Osteocyte (in vitro differentiated cells): ENCODE measurements at places on chromosomes 1 and 21.

DNA sequence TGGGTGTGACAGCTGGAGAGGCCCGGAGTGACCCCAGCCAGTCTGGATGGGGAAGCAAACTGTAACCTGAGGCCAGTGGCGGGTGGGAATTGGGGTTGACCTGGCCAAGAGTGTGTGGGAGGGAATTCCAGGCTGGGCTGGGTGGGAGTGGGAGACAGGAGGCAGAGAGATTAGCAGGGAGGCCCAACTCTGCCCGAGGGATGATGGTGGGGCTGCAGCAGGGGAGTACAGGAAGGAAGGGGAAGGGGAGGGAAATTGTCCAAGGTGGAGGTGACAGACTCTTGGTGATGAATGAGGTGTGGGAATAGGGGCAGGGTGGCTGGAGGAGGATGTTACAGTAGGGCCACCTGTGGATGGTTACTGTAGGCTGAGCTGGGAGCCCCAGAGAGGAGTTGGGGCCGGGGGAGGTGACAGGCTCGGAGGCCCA lies 40.4 kb downstream of the HUNK start:
- no peak for DNase-seq
- H3K4me3 ChIP-seq: no peak overlapping the region
- no peaks in the 10 kb centered on the region for H3K27me3 ChIP-seq
- no peaks in the 10 kb centered on the region for H3K36me3 ChIP-seq
- no peak overlapping the region for H3K27ac ChIP-seq
- peaks cover 48% of the 10 kb centered on the region for H3K4me1 ChIP-seq

DNA sequence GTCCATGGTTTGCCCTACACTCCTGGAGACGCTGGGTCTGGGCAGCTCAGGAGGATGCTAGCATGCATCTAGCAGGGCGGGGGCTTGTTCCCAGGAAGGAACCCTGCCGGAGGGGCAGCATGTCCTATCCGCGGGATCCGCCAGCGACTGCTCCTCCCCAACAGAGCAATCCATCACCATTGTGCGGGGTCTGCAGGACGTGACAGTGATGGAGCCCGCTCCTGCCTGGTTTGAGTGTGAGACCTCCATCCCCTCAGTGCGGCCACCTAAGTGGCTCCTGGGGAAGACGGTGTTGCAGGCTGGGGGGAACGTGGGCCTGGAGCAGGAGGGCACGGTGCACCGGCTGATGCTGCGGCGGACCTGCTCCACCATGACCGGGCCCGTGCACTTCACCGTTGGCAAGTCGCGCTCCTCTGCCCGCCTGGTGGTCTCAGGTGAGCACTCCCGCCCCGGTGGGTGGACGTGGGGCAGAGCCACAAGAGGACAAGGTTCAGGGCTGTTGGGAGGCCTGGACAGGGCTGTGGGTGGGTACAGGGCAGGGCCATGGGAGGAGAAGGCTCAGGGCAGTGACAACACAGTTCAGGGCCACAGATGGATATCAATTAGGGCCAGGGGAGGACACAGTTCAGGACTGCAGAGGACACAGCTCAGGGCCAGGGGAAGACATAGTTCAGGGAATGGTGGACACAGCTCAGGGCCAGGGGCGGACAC lies 71.3 kb downstream of the OBSCN start:
- peaks cover 2% of the 10 kb centered on the region for H3K4me1 ChIP-seq
- H3K36me3 ChIP-seq: peaks cover 5% of the 10 kb centered on the region
- no peak overlapping the region for H3K27ac ChIP-seq
- H3K4me3 ChIP-seq: no peak overlapping the region
- H3K27me3 ChIP-seq: no peaks in the 10 kb centered on the region

GRCh38 chr1:25468033-25468432 lies 37.3 kb downstream of the MACO1 start:
- H3K27ac ChIP-seq: no peak overlapping the region
- peaks cover 15% of the 10 kb centered on the region for H3K36me3 ChIP-seq
- H3K4me1 ChIP-seq: peaks cover 5% of the 10 kb centered on the region
- no peak for DNase-seq
- no peak overlapping the region for H3K4me3 ChIP-seq

- no peaks in the 10 kb centered on the region for H3K4me1 ChIP-seq
- no peak overlapping the region for H3K4me3 ChIP-seq
- peaks cover 45% of the 10 kb centered on the region for H3K27me3 ChIP-seq
- no peak overlapping the region for H3K27ac ChIP-seq
- no peaks in the 10 kb centered on the region for H3K36me3 ChIP-seq
These were observed 396.3 kb downstream of the SETD4 start for GRCh38 chr21:35663856-35664606.

DNA sequence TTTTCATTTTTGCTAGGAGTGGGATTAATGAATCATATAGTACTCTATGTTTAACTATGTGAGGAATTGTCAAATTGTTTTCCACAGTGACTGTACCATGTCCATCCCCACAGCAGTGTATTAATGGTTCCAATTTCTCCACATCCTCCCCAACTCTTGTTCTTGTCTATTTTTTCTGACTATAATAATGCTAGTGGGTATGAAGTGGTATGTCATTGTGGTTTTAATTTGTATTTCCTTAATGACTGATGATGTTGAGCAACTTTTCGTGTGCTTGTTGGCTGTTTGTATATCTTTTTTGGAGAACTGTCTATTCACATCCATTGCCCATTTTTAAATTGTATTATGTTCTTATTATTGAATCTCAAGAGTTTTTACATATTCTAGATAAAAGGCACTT lies 10.0 kb upstream of the KPRP start:
- no peaks in the 10 kb centered on the region for H3K27me3 ChIP-seq
- H3K4me3 ChIP-seq: no peak overlapping the region
- no peaks in the 10 kb centered on the region for H3K4me1 ChIP-seq
- no peak for DNase-seq
- no peak overlapping the region for H3K27ac ChIP-seq

- H3K27me3 ChIP-seq: no peaks in the 10 kb centered on the region
- no peak overlapping the region for H3K27ac ChIP-seq
- H3K36me3 ChIP-seq: peaks cover 17% of the 10 kb centered on the region
- no peak for DNase-seq
- peaks cover 26% of the 10 kb centered on the region for H3K4me1 ChIP-seq
These were observed 77.9 kb downstream of the LAMC1 start for GRCh38 chr1:183101081-183101480.

GRCh38 chr21:45451771-45452182 lies 46.8 kb downstream of the COL18A1 start:
- peaks cover 35% of the 10 kb centered on the region for H3K4me1 ChIP-seq
- H3K4me3 ChIP-seq: no peak overlapping the region
- no peak for DNase-seq

DNA sequence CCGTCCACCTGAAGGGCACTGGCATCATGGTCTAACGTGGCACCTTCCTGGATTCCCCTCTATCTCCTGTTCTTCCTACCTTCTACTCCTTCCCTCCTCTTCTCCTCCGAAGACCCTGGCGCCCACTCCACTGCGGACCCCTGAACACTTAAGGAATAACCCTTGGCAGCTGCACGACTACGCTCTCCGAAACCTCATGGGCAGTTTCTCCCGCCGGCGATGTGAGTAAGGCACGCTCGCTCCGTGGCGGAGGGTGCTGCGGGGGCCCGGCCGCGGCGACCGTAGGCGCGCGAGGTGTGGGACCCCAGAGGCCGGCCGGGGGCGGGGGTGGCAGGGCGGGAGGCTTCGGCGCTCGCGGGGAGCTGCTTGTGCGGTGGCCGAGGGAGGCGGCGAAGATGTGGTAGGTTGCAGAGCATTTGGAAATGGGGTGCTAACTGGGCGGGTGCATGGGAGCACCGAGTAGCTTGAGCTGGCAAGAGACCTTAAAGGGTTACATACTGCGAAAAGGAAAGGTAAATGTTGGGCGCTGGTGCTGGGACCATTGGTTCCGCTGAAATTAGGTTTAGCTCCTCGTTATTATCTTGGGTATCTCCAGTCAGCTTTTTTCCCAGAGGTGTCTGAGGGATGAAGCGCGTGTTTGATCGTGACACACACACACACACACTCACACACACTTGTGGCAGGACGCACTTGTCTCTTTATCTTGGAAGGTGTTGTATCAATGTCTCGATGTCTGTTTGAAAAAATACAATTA lies 876 bp downstream of the LRRC7 start:
- H3K36me3 ChIP-seq: no peaks in the 10 kb centered on the region
- peaks cover 24% of the 10 kb centered on the region for H3K4me1 ChIP-seq
- no peak for DNase-seq
- peaks cover 77% of the 10 kb centered on the region for H3K27me3 ChIP-seq
- H3K4me3 ChIP-seq: peak overlapping the region; percentile 79
- no peak overlapping the region for H3K27ac ChIP-seq

DNA sequence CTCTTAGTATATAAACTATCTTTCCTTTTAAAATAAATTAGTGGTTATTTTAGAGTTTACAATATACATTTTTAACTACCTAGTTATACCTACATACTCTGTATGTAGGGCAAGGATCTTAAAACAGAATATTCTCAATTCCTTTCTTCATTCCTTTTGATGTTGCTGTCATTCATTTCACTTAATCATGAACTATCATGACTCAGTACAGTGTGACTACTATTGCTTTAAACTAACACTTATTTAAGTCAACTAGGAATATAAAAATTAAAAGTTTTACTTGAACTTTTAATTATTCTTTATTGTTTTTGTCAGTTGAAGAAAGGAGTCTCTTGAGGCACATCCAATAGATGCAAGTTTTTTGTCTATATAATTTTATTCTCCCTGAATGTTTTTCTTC lies 726.4 kb downstream of the BRINP3 start:
- no peak overlapping the region for H3K27ac ChIP-seq
- H3K4me3 ChIP-seq: no peak overlapping the region
- H3K27me3 ChIP-seq: no peaks in the 10 kb centered on the region
- peaks cover 6% of the 10 kb centered on the region for H3K36me3 ChIP-seq
- no peak for DNase-seq

DNA sequence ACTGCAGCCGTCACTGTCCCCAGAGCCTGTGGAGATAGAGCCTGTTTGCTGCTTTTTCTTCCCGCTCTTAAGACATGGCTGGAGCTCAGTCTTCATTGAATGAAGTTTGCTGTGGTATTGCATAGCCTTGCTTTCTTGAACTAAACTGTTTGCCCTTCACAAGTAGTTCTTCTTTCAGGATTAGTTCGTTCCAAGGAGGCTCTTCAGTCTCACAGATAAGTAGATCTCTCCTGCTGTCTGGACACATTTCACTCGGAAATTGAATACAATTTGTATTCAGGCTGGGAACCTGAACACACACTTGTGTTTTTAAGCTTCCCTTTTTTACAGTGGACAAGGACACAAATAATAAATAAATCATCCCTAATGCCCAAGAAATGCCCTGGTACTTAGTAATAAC lies 34.7 kb downstream of the IFNAR1 start:
- no peak overlapping the region for H3K4me3 ChIP-seq
- H3K4me1 ChIP-seq: peaks cover 28% of the 10 kb centered on the region
- peaks cover 17% of the 10 kb centered on the region for H3K36me3 ChIP-seq
- DNase-seq: no peak
- H3K27ac ChIP-seq: peak overlapping the region; percentile 11

DNA sequence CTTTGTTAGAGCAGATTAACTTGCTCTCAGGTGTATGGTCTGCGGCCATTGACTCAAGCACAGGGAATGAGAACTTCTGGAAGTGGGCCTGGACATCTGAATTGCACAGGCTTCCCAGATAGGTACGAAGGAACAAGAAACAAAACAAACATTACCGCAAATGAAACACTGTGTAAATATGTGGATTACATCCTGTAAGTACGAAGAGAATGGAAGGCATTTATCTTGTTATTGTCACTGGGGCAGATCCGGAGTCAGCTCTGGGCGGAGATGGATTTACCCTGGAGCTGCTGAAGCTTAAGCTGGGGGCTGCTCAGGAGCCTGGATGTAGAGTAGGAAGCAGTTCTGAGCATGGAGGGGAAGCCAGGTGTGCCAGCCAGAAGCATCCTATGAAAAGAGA lies 6.8 kb downstream of the HES2 start:
- no peaks in the 10 kb centered on the region for H3K36me3 ChIP-seq
- H3K4me1 ChIP-seq: peaks cover 14% of the 10 kb centered on the region
- no peak overlapping the region for H3K4me3 ChIP-seq
- no peak overlapping the region for H3K27ac ChIP-seq

DNA sequence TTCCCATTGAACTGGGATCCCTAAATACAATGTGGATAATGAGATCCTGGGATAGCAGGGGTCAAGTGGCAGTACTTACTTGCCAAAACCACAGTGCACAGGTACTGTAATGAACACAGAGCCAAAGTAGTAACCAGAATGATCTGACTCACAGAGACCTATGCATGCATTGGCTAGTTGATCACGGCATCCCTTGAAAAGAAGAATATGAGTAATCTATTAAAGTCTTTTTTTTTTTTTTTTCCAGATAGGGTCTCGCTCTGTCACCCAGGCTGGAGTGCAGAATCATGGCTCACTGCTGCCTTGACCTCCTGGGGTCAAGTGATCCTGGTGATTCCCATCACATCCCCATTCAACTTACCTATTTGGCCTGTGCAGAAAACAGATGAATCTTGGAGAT lies 29.4 kb upstream of the EIF4G3 start:
- no peak for DNase-seq
- no peaks in the 10 kb centered on the region for H3K4me1 ChIP-seq
- H3K27ac ChIP-seq: no peak overlapping the region
- H3K36me3 ChIP-seq: no peaks in the 10 kb centered on the region
- H3K4me3 ChIP-seq: no peak overlapping the region

- no peaks in the 10 kb centered on the region for H3K27me3 ChIP-seq
- no peak for DNase-seq
- no peaks in the 10 kb centered on the region for H3K36me3 ChIP-seq
- no peak overlapping the region for H3K27ac ChIP-seq
- H3K4me1 ChIP-seq: peaks cover 16% of the 10 kb centered on the region
These were observed 55.9 kb downstream of the LEPR start for GRCh38 chr1:65476327-65476726.

DNA sequence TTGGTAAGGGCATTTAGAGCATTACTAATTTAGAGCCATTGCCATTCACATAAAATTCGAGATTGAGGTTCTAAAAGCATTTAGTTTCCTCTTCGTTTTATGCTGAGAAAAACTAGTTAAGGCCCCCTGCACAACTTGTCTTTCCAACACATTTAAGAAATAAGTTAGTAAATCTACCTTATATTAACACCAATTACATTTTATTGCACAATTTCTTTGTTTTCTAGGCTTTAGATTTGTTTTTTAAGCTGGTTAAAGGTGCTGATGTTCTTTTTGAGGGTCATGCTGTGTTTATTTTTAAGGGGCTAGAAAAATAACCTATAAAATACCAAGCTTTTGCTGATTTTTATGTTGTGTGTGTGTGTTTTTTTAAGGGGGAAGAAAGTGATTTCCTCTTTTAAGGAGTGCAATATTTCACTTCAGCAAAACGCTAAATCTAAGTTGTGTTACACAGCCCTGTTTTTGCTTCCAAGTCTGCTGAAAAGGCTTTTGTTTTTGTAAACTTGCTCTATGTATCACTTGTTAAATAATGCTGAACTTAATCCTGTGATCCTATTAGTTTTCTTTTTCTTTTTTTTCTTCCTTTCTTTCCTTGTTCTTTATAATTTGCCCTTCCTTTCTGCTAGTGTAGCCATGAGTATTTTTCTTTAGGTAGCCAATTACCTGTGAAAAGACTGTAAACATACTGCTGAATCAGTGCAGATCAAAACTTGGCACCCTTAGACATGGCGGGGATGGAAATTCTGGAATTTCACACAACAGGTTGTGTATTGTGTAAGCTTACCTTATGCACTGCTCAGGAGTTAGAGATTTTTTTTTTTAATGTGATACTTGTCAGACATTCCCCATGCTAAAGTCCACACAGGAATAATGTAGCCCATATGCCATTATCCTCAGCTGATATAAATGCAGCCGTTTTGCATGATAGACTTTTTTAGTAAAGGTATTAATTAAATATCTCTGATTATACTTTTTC lies 1.5 kb downstream of the CEPT1 start:
- peaks cover 6% of the 10 kb centered on the region for H3K36me3 ChIP-seq
- peaks cover 31% of the 10 kb centered on the region for H3K4me1 ChIP-seq
- H3K27ac ChIP-seq: no peak overlapping the region
- H3K4me3 ChIP-seq: peak overlapping the region; percentile 100
- DNase-seq: no peak

GRCh38 chr21:42666925-42667324 lies 13.5 kb downstream of the PDE9A start:
- no peaks in the 10 kb centered on the region for H3K36me3 ChIP-seq
- no peaks in the 10 kb centered on the region for H3K27me3 ChIP-seq
- no peak overlapping the region for H3K4me3 ChIP-seq
- H3K4me1 ChIP-seq: peaks cover 3% of the 10 kb centered on the region
